Astrocyte of the hippocampus (primary cell): ENCODE measurements at places on chromosomes 5 and 9.

DNA sequence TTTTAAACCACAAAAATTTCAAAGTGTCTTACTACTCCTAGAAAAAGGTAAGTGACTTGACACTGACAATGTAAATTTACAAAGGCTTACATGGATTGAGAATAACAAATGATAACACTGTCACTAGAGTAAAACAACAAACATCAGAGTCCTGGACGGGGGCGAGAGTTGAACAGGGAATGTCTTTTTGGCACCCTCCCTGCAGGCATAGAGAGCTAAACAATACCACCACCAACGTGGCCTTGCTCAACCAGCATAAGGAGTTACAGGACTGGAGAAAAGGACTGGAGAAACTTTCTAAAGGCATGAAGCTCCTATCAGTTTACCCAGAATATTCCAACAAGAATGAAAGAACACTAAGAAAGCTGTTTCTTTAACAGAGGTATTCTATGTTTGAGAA, 55.3 kb downstream of the PTBP3 start:
- peak; percentile 36 for DNase-seq

GRCh38 chr5:141839015-141839513, 39.1 kb downstream of the PCDH1 start:
- peak; percentile 35 for DNase-seq

DNA sequence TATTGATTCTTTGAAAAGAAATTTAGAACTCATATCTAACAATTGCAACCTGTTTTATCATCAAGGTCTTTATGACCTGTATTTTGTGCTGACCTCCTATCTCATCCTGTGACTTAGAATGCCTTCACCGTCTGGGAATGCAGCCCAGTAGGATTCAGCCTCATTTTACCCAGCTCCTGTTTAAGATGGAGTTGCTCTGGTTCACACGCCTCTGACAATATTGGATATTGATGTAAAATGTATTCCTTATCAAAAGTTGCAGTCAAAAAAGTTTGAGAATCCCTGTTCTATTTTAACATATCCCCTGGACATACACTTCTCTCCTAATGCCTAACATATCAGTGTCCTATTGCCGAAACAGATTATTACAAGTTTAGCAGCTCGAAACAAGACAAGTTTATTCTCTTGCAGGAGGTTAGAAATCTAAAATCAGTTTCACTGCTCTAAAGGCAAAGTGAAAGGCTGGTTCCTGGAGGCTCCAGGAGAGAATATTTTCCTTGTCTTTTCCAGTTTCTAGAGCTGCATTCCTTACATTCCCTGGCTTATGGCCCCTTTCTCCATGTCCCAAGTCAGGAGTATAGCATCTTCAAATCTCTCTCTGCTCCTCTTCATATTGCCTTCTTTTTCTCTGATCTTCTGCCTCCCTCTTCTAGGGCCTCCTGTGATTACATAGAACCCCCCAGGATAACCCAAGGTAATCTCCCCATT, 31.5 kb upstream of the LVRN start:
- peak; percentile 24 for DNase-seq

- DNase-seq, result no peak
Measured at GRCh38 chr9:101399643-101399970, 956 bp downstream of the ZNF189 start.

DNA sequence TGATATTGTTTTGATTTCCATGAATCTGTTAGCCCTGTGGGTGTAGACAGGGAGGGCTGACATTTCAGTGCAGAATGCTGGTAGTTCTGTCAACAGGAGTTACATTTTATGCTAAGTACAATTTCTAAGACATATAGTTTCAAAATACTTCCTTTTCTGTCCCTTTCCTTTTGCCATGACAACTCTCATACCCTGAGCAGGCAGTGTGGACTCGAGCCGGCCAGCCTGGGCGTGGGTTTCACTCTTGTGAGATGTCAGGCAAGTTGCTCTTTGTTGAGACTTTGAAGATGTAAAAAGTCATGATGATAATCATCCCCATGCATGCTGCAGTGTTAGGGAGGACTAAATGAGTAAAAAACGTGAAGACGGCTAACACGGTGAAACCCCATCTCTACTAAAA, 197.9 kb downstream of the CFAP90 start:
- DNase-seq, result no peak

DNA sequence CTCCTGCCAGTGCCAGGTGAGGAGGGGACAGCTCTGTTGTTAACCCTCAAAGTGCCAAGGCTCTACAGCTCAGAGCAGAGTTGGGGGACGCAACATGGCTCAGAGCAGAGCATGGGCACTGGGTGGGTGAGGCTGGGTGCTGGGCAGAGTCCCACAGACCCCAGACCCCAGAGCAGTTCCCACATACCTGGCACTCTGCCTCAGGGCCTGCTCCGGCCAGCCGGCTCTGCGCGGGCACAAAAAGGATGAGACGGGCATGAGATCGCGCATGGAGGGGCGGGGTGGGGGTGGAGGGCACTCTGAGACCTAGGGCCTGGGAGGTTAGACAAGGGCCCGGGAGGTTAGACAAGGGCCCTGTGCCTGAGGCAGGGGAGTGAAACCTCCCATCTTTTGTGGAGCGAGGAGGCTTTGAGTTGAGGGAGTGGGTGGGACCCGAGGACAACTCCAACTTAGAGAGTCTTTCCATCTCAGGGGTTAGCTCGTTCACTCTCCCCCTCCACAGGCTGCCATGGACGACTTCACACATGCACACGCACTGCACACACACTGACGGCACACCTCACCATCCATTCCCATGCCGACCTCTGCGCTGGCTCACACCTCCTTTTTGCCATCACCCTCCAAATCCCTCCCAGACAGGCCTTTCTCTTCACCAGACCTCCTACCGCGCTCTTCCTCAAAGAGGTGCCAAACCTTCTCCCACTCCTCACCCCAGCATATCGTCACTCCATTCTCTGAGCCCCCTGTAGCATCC, 22.0 kb downstream of the PCDH1 start:
- DNase-seq, result no peak

DNA sequence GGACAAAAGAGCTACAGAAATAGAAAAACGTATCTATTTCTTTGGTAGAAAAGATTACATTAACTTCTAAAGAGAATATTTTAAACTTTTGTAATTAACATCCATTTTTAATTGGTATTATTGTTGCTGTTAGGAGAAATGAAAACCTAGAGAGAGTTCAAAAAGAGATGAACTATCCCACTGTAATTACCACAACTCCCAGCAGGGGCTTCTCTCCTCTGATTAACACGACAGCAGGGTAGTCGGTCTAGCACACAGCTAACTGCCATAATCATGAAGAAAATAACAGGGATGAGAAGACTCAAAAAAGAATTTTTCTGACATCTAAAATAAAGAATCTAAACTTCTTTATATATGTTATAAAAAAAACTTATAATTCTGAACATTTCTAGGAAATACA, 86.2 kb upstream of the CDH9 start:
- peak; percentile 32 for DNase-seq

GRCh38 chr5:23820765-23821471, 313.5 kb downstream of the PRDM9 start:
- peak; percentile 20 for DNase-seq

DNA sequence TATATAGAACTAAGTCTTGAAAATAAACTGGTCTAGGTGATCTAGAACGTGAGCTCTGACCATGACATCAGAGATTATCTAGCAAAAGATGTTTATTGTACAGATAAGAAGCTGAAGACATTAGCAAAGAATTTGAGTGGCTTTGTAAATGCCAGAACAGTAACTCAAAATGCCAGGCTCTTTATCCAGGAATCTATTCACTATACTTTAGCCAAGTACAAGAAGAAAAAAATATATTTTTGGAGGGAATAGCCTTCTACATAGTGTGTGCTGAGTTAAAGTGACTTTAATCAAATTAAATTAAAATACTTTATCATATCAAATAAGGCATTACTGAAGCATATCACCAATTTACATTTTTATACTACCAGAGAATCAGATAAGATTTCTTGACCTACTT, 132.6 kb upstream of the ITGA1 start:
- DNase-seq, result no peak

GRCh38 chr9:25709941-25710340, 31.7 kb upstream of the TUSC1 start:
- no peak for DNase-seq

GRCh38 chr9:27801545-27801944, 228.3 kb upstream of the C9orf72 start:
- no peak for DNase-seq

DNA sequence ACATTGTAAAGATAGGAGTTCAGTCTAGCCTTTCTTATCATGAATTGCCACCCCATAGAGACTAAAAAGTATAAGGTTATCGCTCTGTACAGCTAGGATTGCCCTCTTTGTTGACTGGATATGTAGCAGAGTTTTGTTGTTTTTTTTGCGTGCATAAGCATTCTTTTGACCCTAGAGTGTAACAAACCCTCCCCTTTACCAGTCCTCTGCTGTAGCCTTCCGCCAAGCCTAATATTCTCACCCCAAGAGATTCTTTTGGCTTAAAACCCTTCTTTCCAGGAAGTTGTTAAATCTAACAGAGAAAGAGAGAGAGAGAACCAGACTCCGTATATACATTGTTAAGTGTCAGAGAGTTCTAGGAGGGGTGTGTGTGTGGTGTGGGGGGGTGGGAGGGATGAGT, 113.9 kb downstream of the FGF1 start:
- DNase-seq, result no peak

DNA sequence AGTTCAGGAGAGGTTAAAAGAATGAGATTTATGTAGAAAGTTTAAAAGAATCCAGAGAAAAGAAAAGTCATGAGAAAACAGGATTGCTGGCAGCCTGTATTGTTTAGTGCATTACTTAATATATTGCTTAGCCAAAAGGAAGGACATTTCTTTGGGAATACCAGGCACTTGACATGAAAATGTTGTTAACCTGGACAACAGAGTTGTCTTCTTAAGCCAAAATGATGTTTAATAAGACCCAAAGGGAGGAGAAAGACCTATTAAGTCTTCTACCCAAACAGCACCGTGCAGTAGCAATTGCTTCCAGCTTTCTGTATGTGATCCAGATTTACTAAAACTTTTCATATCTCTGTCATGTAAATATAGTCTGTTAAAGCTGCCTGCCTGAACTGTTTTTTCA, 74.0 kb upstream of the PRLR start:
- DNase-seq, result no peak

- DNase-seq, result peak; percentile 83
Measured at GRCh38 chr9:99431103-99431502, 209.0 kb downstream of the SEC61B start.

- peak; percentile 26 for DNase-seq
Measured at GRCh38 chr5:121841892-121842291, 9.8 kb upstream of the FTMT start.

DNA sequence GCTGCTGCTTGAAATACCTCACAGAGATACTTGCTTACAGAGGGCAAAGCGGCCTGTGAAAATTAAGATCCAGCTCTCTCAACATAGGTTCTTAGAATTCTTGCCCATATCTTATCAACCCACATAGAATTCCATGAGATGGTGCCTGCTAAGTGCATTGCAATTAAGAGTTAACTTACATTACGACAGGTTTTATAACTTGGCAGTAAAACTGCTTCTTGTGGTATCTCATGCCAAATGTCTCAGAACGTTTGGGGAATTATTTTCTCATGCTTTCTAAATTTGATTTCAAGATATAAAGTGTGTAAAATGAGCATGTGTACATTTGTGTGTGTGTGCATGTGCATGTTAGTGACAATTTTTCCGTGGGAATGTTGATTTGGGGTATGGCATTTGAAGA, 261.2 kb downstream of the SAXO1 start:
- no peak for DNase-seq

DNA sequence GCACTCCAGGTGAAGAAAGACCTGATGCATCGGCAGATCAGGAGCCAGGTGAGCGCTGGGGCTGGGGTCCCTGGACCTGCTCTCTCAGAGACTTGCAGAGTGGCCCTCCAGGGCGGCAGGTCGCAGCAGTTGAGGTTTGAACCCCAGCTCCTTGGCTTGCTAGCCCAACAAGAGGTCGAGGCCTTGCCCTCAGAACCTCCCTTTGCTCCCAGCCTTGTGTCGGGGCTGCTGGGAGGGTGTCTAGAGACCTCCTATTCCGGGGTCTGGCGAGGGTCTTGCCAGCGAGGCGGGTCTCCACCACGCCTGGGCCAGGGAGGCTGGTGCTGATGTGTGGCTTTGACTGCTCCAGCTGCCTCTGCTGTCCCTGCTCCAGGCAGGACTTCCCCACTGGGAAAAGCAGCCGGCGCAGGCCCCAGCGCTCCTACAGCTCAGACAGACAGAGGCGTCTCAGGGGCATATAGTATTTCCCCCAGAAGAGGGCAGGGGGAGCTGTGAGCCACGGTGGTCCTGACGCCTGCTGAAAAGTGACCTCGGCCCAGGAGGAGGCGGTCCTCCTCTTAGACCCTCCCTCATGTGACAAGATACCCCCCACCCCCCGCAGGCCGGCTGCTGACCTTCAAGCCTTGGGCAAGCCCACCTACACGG, 38.3 kb downstream of the LRSAM1 start:
- DNase-seq, result no peak

GRCh38 chr5:134079748-134080581, 34.5 kb upstream of the TCF7 start:
- DNase-seq, result no peak

DNA sequence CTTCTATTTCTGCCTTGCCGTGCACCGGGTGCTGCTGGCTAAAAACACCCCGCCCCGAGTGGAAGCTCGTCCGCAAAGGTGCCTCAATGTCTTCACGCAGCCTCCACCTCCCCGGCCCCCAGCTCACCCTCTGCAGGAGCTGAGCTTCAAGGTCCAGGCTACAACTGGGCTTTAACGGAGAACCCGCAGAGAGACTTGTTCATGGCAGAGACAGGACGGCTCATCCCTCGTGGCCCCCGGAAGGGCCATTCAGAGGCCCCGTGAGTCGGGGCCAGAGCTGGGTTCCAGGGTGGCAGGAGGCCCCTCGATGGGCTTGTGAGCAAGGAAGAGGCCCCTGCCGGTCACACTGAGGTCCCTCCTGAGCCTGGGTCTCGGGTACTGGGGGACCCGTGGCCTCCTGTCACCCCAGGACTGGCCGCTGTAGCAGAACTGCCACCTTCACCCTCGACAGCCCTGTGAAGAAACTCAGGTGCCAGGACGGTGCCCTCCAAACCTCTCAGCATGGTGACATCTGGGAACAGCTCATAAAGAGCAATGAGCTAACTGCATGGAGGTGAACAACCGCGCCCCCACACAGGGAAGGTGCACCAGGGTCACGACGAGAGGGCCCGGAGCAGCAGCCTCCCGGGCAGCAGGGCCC, 58.0 kb upstream of the UBAC1 start:
- DNase-seq, result no peak

- peak; percentile 74 for DNase-seq
Measured at GRCh38 chr9:120985819-120986222, 59.2 kb upstream of the TRAF1 start.

GRCh38 chr5:177366528-177367322, 9.0 kb downstream of the RGS14 start:
- DNase-seq, result peak; percentile 92

- DNase-seq, result no peak
Measured at GRCh38 chr5:114636271-114636670, 274.4 kb downstream of the KCNN2 start.
